Activated T-cell treated with anti-CD3 and anti-CD28 coated beads, Interleukin-2, amount 50 U/mL, for 4 hours (primary cell): ENCODE measurements at places on chromosomes 12 and 14. TPM values are rescaled to one million over a fixed set of nuclear protein-coding genes. Genes with fewer than 3 reads are reported as not detected.

Gene TAS2R8
- total RNA-seq = not detected

Gene SOAT2
- total RNA-seq = 0.15 TPM

- DNase-seq = no peak
Observed at GRCh38 chr12:70837026-70837425, 83.5 kb downstream of the PTPRR start.

- no peak for DNase-seq
Observed at GRCh38 chr12:5333096-5333495, 98.8 kb upstream of the NTF3 start.

- no peak for DNase-seq
Observed at GRCh38 chr14:102058146-102058545, 28.7 kb downstream of the HSP90AA1 start.

GRCh38 chr14:23252420-23253333 is 14.9 kb downstream of the RNF212B start:
- DNase-seq = no peak

DNA sequence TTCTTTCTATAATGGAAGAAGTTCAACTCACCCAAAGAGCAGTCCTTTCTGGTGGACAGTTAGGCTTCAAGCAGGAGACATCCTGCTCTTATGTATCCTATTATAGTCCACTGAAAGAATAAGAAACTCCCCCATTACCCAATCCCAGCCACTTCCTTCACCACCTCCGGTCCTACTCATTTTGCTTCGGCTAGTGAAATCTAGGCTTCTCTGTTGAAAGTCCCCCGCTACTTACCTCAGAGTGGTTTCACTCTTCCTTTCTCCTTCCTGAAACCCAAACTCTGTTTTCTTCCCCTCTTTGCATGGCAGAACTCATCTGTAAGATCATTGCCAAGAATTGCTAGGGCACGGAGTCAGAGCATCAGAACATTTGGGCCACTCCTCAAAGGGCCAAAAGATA is at the start of gene GPR84:
GPR84 (minus strand) TSS at position 74 of the 400 bp plus-strand sequence. CDS start 635 bp downstream, outside the sequence.
- DNase-seq = no peak

DNA sequence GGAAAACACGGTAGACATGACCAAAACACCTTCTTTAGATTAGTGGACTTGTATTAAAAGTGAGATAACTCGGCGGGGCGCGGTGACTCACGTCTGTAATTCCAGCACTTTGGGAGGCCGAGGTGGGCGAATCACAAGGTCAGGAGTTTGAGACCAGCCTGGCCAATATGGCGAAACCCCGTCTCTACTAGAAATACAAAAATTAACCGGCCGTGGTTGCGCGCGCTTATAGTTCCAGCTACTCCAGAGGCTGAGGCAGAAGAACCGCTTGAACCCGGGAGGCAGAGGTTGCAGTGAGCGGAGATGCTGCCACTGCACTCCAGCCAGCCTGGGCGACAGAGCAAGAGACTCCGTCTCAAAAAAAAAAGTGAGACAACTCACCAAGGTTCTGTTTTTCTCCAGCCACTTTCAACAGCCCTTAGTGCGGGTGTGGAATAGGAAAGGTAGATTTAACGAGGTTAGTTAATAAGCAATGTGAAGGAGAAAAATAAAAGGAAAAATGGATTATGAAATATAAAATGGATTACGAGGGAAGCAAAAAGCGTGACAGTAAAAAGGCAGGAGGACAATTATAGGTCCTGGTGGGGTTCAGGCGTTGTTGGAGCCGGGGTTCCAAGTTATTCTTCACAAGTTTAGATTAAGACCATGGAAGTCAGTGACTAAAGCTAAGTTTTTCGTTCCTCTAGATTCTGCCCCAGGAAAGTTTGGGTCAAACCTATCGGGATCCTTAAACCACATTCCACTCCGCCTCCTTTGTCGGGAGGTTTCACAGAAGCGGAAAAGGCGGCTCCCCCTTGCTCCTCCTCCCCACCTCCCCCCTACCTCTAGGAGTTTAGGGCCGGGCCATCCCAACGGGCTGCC is 534 bp downstream of the PPP2R3C start:
- DNase-seq = no peak

GRCh38 chr12:62301080-62301798 is 41.0 kb downstream of the USP15 start:
- no peak for DNase-seq
